ENCODE measurements at places on chromosomes 7 and 10. TPM values are rescaled to one million over a fixed set of nuclear protein-coding genes. Genes with fewer than 3 reads are reported as not detected.

Gene FAM170B
- not detected for total RNA-seq

Gene FOXP2
- 0.40 TPM for total RNA-seq

Gene NXPH1
- not detected for total RNA-seq

Gene LDB3
- total RNA-seq: not detected

Gene CREB5
- total RNA-seq: 5.9 TPM

Gene STK31
- not detected for total RNA-seq

Gene C10orf143
- total RNA-seq: 0.57 TPM

Gene TSPAN15
- 31.1 TPM for total RNA-seq

Gene HDAC9
- 19.7 TPM for total RNA-seq

Gene BICC1
- total RNA-seq: 3.9 TPM

Gene SH2D4B
- under 0.01 TPM for total RNA-seq

Gene RNF32
- 0.29 TPM for total RNA-seq

Gene NUP42
- total RNA-seq: 51.3 TPM

Gene SFTPA1
- total RNA-seq: not detected

Gene OR9A2
- not detected for total RNA-seq

Gene OPN4
- total RNA-seq: not detected

Gene CNPY1
- total RNA-seq: not detected

Gene GBX1
- not detected for total RNA-seq

Gene TMEM236
- 0.14 TPM for total RNA-seq
